Kidney (tissue), 22 donors: ENCODE measurements at places on chromosomes 3 and 15.

DNA sequence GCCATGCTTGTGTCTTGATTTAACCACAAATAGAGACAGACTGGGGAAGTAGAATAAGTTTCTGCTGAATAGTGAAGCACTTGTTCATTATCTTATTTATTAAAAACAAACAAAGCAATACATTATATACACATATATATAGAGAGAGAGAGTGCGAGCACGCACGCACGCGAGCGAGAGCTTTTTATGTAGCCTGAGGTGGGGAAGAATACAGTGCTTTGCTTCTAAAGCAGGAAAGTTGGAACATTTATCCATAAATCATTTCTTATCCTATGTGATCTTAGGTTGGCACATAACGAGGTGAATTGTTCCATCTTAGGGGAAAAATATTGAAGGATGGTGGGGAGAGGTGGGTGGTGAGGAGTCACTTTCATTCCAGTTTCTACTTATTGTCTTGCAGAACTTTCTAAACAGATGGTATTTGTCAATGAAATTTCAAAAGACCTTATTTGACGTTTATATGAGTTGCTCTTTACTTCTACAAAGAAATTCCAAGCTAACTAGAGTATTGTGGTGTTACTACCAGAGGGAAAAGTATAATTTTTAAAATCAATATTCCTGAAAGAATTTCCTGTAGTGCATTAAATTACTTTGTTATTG, 110.0 kb downstream of the ATG7 start:
- H3K27me3 ChIP-seq = no peaks in the 10 kb centered on the region
- H3K36me3 ChIP-seq = no peaks in the 10 kb centered on the region
- peaks cover 3% of the 10 kb centered on the region for H3K4me1 ChIP-seq
- no peak for DNase-seq

GRCh38 chr3:99757966-99758365, 59.7 kb upstream of the CMSS1 start:
- H3K4me3 ChIP-seq = no peak overlapping the region
- no peaks in the 10 kb centered on the region for H3K4me1 ChIP-seq
- H3K27ac ChIP-seq = no peak overlapping the region
- DNase-seq = no peak

DNA sequence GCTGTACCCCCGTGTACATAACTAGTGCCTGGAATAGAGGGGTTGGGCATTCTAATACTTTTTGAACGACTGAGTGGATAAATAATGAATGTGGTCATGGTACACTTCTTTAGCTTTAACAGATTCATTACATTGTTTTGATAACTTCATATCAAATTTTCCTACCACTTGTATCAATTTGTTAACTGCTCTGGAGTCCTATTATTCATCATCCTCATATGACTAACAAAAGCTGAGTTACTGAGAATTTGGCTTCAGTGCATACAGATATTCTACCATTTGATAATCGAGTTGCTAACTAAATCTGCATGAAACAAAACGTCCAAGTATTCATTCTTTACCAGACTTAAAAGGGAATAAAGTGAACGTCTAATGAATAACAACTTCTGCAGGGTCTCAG, 31.7 kb downstream of the FRMD5 start:
- no peaks in the 10 kb centered on the region for H3K4me1 ChIP-seq
- no peak overlapping the region for H3K4me3 ChIP-seq
- H3K27me3 ChIP-seq = no peaks in the 10 kb centered on the region
- DNase-seq = no peak
- H3K36me3 ChIP-seq = no peaks in the 10 kb centered on the region

- no peak overlapping the region for H3K27ac ChIP-seq
- H3K36me3 ChIP-seq = no peaks in the 10 kb centered on the region
Observed at GRCh38 chr15:74964794-74965193, 8.2 kb upstream of the RPP25 start.

DNA sequence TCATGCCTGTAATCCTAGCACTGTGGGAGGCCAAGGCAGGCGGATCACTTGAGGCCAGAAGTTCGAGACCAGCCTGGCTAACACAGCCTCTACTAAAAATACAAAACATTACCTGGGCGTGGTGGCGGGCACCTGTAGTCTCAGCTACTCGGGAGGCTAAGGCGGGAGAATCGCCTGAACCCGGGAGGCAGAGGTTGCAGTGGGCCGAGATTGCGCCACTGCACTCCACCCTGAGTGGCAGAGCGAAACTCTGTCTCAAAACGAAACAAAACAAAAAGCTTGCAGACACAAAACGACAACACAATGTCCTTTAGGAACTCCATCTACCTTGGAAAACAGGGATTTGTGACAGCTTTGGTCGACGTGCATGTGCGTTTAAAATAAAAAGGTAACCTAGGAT, 716 bp upstream of the KLHL24 start:
- H3K27ac ChIP-seq = peak overlapping the region; percentile 100
- peak overlapping the region; percentile 80 for H3K4me3 ChIP-seq
- no peak for DNase-seq
- no peaks in the 10 kb centered on the region for H3K27me3 ChIP-seq
- H3K4me1 ChIP-seq = peaks cover 11% of the 10 kb centered on the region

DNA sequence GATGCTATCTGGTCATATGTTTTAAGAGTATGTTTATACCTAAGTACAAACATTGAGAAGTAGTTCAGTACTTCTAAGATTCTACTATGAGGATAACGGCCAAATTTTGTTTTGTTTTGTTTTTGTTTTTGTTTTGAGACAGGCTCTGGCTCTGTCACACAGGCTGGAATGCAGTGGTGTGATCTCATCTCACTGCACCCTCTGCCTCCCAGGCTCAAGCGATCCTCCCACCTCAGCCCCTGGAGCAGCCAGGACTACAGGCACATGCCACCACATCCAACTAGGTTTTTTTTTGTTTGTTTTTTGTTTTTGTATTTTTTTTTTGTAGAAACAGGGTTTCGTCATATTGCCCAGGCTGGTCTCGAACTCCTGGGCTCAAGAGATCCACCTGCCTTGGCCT, 47.5 kb upstream of the RPS17 start:
- no peaks in the 10 kb centered on the region for H3K36me3 ChIP-seq
- no peak for DNase-seq
- no peak overlapping the region for H3K4me3 ChIP-seq

DNA sequence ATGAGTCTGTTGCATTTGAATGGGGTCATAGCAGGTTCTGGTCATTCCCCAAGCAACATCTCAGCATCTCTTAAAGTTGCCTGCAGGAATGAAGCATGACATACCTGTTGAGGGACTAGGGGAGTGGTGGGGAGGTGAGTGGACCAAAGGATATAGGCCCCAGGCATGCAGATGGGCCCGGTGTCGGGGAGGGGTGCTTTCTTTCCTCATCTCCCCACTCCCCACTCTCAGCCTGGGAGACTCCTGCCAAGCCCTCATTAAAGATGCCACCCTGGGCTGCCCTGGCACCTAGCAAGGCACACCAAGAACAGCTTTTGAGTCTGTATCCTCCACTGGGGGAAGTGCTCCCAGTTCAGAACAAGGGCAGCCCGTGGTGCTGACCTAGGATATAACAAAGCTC, 54.2 kb downstream of the GRIP2 start:
- H3K27me3 ChIP-seq = no peaks in the 10 kb centered on the region
- no peak for DNase-seq
- no peak overlapping the region for H3K4me3 ChIP-seq

GRCh38 chr3:132360717-132361116, 43.5 kb downstream of the ACP3 start:
- DNase-seq = no peak
- H3K4me3 ChIP-seq = no peak overlapping the region
- no peak overlapping the region for H3K27ac ChIP-seq
- no peaks in the 10 kb centered on the region for H3K27me3 ChIP-seq
- no peaks in the 10 kb centered on the region for H3K4me1 ChIP-seq

DNA sequence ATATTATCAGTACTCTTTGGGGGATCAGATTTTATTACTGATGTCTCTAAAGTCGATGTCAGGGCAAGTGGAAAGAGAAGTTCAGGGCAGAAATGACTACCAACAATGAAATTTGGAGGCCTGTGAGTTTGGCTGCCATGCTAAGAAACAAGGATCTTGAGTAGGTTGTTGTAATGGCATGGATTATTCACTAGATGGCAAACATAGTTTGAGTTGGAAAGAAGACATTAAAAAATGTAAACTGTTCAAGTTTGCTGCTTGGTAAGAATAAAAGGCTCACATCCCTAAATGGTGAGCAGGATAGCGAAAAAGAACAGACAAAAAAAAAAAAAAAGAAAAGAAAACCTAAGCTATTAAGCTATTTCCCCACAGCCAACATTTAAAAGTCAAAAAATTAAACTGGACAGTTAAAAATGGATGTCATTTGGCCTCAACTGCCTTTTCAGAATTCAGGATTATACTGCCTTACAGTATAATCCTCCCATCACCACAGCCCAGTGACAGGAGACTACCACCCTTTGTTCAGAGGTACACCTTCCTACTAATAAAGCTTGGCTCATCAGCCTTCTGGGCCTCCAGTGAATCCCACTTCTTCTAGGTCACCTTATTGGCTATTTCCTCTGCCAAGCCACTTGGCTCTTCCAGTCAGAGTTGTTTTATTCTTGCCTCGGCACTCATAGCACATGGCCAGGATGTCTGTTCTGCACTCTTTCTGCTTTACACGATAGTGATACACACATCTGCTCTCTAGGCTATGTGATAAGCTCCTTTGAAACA, 163.7 kb downstream of the PLD1 start:
- H3K4me1 ChIP-seq = peaks cover 5% of the 10 kb centered on the region
- H3K36me3 ChIP-seq = no peaks in the 10 kb centered on the region
- no peaks in the 10 kb centered on the region for H3K27me3 ChIP-seq
- no peak for DNase-seq

DNA sequence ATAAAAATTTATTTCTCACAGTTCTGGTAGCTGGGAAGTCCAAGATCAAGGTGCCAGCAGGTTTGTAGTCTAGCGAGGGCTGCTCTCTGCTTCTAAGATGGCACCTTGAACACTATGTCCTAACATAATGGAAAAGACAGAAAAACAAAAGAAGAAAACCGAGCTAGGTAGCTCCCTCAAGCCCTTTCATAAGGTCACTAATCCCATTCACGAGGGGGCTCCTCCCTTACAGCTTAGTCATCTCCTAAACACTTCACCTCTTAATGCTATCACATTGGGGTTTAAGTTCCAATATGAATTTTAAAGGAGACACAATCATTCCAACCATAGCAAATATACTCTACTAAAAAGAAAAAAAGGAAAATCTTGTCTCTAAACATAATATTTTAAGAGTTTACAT, 23.6 kb downstream of the GOLGA6D start:
- peaks cover 2% of the 10 kb centered on the region for H3K27me3 ChIP-seq
- no peak overlapping the region for H3K4me3 ChIP-seq
- no peak for DNase-seq

- no peak overlapping the region for H3K27ac ChIP-seq
- no peak overlapping the region for H3K4me3 ChIP-seq
- H3K4me1 ChIP-seq = no peaks in the 10 kb centered on the region
- no peaks in the 10 kb centered on the region for H3K27me3 ChIP-seq
Observed at GRCh38 chr15:52495125-52495524, 33.6 kb downstream of the MYO5A start.

DNA sequence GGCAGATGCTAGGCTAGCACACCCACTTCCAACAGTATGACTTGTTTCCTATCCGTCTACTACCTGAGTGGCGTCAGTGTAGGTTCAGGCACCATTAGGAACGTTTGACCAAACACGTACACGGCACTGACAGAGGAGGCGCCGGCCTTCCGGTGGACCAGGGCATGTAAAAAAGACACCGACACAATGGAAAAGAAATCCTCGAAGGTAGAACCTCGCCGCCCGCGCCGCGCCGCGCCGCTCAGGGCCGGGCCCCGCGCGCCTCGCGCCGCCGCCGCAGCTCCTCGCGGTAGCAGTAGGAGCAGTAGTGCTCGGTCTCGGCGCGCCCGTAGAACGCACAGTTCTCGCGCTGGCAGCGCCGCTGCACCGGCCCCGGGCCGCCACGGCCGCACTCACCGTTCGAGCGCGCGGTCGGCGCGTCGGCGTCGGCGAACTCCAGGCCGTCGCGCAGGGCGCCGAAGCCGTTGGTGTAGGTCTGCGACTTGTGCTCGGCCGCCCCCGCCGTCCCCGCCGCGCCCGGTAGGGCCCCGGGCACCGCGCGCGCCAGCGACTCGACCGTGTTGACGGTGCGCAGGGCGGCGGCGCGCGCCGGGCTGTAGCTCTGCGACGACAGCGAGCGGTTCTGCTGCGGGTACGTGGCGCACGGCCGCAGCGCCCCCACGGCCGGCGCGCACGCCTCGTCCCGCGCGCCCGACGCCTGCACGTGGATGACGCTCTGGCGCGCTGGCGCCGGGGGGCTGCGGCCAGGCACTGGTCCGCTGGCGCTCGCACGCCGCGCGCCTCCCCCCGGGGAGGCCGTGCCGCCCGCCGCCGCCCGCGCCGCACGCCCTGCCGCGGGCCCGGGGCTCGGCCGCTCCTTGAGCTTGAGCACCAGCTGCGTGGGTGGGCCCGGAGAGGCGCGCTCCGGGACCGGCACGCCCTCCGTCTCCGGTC, 156.7 kb downstream of the KLF13 start:
- H3K27me3 ChIP-seq = peaks cover 4% of the 10 kb centered on the region
- no peak overlapping the region for H3K27ac ChIP-seq
- DNase-seq = peak; percentile 37
- no peak overlapping the region for H3K4me3 ChIP-seq
- peaks cover 1% of the 10 kb centered on the region for H3K4me1 ChIP-seq

- H3K27ac ChIP-seq = no peak overlapping the region
- no peak overlapping the region for H3K4me3 ChIP-seq
- no peak for DNase-seq
- no peaks in the 10 kb centered on the region for H3K36me3 ChIP-seq
Observed at GRCh38 chr15:61115241-61115640, 113.9 kb downstream of the RORA start.

- H3K36me3 ChIP-seq = no peaks in the 10 kb centered on the region
- no peak for DNase-seq
- H3K4me1 ChIP-seq = peaks cover 3% of the 10 kb centered on the region
- no peaks in the 10 kb centered on the region for H3K27me3 ChIP-seq
Observed at GRCh38 chr15:52104532-52105004, 8.0 kb downstream of the BCL2L10 start.

GRCh38 chr15:60471314-60471713, 7.6 kb downstream of the ICE2 start:
- no peak for DNase-seq
- no peaks in the 10 kb centered on the region for H3K27me3 ChIP-seq
- peaks cover 6% of the 10 kb centered on the region for H3K36me3 ChIP-seq

- H3K27ac ChIP-seq = no peak overlapping the region
- no peak overlapping the region for H3K4me3 ChIP-seq
- peaks cover 4% of the 10 kb centered on the region for H3K36me3 ChIP-seq
- H3K4me1 ChIP-seq = peaks cover 1% of the 10 kb centered on the region
Observed at GRCh38 chr3:53837331-53837730, 8.9 kb downstream of the CHDH start.

DNA sequence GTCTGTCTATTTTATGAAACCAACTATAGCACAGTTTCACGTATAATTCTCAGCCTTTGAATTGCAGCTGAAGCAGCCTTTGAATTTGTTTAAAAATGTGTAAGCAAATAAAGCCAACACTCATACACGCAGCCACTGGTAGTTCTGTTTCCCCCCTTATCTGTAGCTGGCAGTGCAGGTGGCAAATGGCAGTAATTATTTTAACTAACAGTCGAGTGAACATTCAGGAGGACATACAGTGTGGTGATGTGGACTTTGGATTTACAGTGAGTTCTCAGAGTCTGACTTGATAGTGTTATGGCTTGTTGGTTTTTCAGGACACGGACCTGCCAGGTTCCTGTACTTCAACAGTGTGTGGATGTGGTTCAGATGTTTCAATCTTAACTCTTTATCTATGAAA, 64.0 kb upstream of the SKOR1 start:
- no peak overlapping the region for H3K4me3 ChIP-seq
- no peaks in the 10 kb centered on the region for H3K27me3 ChIP-seq
- no peak for DNase-seq
- H3K36me3 ChIP-seq = no peaks in the 10 kb centered on the region
- no peak overlapping the region for H3K27ac ChIP-seq
- H3K4me1 ChIP-seq = peaks cover 3% of the 10 kb centered on the region
